ENCODE measurements at places on chromosomes 3 and 15.

GRCh38 chr15:29952225-29952624 lies 130.0 kb upstream of the TJP1 start:
- no peak for DNase-seq

DNA sequence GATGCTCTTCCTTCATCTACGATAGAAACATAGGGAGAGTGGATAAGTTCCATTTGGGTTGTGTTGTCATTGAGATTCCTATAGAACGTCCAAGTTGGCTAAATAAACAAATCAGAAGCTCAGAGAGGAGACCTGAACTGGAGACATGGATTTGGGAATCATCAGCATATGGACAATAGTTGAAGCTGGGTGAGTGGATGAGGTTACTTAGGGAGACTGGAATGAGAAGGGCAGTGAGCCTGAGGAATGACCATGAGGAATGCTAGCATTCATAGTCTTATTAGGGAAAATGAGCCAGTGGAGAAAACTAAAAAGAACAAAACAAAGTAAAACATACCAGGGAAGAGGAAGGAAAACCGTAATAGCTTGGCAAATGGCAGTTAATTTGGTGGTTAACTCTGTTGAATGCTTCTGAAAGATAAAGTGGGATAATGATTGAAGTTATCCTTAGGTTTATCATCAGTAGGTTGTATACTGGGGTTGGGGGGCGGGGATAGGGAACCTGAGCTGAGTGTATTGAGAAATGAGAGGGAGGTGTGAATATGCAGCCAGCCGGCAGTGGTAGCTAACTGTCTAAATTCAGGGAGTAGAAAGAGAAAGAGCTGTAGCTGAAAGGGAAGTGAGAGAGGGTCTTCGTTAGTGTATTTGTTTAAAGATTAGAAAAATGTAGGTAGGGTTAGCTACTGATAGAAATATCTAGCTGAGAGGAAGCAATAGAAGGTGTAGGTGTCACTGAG lies 74.6 kb downstream of the ARHGEF26 start:
- no peak for DNase-seq

DNA sequence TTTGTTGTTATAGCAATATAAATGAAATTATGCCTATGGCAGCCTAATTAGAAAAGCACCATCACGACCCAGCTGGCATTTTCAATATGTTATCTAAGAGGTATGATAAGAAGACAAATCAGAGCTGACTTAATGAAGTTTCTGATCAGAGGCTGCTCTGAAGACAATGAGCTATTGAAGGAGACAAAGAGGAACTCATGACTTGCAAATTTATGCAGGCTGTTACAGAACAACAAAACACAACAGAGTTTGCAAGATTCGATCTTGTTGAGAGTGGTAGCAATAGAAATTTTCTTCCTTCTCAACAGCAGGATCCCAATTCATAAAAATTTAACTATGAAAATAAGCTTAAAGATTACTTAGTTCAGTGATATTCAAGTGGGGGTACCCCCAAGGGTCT lies 7.7 kb downstream of the CCDC54 start:
- DNase-seq = no peak

GRCh38 chr15:92714077-92714476 lies 58.5 kb upstream of the FAM174B start:
- no peak for DNase-seq

DNA sequence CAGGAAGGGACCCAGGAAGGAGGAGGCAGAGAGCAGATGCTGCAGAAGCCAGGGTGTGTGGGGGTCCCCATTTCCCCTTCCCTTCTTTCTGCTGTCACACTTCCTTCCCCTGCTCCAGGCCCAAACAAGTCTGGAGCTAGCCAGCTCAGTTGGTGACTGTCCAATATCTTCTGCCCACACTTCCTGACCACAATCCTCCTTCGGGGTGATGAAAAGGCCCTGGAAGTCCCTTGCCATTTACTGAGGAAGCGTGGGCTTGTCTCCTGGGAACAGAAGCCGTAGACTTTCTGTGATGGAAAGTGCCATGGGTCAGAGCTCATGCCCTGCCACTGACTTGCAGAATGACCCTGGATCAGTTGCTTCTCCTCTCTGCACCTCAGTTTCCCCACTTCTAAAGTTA lies 39.0 kb downstream of the ANAPC13 start:
- no peak for DNase-seq

- no peak for DNase-seq
Measured at GRCh38 chr3:137131081-137131480, 173.3 kb downstream of the IL20RB start.

DNA sequence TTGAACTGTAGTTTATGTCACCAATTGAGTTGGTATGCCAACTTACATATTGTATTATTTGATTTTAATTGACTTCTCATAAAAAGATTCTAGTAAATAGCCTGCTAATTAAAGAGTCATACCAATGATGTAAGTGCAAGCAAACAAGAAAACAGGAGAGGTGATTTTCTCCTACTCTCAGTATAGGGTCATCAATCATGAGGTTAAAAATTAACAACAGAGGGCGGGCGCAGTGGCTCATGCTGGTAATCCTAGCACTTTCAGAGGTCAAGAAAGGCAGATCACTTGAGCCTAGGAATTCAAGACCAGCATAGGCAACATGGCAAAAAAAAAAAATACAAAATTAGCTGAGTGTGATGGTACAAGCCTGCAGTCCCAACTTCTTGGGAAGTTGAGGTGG lies 108.7 kb downstream of the MYO9A start:
- DNase-seq = no peak

DNA sequence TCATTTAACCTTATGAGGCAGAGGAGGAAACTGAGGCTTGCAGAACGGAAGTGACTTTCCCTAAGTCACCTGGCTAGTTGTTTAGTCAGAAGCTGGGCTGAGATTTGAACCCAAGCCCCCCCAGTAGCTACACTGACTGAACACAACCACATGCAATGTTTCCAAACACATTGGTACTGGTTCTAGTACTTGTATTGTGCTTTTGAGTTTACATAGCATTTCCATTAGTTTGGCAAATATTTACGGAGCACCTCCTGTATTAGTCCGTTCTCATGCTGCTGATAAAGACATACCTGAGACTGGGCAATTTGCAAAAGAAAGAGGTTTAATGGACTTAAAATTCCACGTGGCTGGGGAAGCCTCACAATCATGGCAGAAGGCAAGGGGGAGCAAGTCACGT lies 56.3 kb upstream of the ITGA11 start:
- DNase-seq = no peak

DNA sequence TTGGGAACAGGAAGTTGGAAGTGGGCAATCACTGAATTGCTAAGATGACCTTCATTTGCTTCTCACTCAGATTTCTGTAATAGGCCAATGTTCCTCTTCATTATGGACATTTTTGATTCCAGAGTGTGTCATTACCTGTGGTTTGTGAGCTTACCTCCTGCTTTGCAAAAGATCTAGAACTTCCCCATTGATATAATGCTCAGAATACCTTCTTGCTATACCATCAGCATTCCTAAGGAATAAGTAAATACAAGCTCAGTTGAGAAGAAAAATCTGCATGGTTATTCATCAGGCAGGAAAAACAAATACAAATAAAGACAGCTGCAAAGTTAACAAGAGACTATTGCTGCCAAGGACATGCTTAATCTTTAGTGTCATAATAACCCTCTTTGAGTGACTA lies 5.6 kb upstream of the RPL14 start:
- DNase-seq = no peak
